NB4 (cell line): ENCODE measurements at places on chromosomes 13 and 19.

DNA sequence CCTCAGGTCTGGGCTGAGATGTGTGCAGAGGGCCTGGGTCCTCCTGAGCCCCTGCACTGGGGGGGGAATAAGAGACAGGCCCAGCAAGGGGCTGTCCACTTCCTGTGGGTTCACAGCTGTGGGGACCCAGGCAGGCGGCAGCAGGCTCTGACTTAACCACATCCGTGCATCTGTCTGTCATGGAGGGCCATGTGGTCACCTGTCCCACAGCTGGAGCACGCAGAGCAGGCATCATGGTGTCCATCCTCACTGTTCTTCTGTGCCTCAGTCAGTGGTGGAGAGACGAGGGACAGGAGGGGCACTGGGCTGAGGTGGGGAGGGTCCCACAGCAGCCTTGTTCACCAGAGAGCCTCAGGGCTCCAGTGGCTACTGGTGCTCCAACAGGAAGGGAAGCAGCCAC is 16.3 kb upstream of the KIR3DL3 start:
- DNase-seq = peak; percentile 39

- DNase-seq = peak; percentile 60
Observed at GRCh38 chr19:56333506-56333905, 18.9 kb upstream of the ZSCAN5A start.

- DNase-seq = no peak
Observed at GRCh38 chr13:36789061-36789460, 30.0 kb upstream of the RFXAP start.

DNA sequence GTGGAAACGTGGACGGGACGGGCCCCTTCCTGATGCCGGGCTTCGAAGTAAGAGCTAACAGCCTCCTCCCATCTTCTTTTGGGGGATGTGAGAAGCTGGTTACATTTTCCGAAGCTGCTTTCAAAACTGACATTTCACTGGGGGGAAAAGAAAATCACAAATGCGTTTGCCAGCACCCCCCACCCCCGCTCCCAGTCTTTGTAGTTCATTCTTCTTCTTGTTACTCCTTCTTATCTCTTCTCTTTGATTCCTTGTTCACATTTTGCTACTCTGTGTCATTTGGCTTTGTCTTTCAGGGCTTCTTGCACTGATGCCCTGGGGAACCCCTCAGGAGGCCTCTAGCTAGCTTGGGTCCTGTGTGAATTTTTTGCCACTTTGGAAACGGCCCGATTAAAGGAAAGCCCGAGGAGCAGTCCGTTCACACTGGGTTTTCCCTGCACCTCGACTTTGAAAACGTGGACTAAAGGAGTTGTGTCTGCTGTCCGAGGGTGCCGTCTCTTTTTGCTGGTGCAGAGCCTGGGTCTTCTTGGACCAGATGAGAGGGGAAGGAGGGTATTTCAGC is 1.3 kb downstream of the CARM1 start:
- DNase-seq = no peak

GRCh38 chr19:10421240-10422045 is 1.1 kb downstream of the PDE4A start:
- peak; percentile 73 for DNase-seq

GRCh38 chr13:40664350-40665125 is 1.9 kb downstream of the FOXO1 start:
- DNase-seq = peak; percentile 64

DNA sequence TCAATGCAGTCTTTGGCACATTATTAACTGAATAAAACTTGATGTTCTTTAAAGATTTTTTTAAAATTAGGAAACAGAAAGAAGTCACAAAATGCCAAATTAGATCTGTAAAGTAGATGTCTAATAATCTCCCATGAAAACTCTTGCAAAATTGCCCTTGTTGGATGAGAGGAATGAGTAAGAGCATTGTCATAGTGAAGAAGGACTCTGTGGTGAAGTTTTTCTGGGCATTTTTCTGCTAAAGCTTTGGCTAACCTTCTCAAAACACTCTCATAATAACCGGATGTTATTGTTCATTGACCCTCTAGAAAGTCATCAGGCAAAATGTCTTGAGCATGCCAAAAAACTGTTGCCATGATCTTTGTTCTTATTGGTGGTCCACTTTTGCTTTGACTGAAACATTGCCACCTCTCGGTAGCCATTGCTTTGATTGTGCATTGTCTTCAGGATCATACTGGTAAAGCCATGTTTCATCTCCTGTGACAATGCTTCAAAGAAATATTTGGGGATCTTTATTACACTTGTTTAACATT is 549.3 kb downstream of the LIG4 start:
- DNase-seq = no peak

GRCh38 chr19:33290956-33291622 is 11.2 kb downstream of the CEBPA start:
- DNase-seq = no peak

DNA sequence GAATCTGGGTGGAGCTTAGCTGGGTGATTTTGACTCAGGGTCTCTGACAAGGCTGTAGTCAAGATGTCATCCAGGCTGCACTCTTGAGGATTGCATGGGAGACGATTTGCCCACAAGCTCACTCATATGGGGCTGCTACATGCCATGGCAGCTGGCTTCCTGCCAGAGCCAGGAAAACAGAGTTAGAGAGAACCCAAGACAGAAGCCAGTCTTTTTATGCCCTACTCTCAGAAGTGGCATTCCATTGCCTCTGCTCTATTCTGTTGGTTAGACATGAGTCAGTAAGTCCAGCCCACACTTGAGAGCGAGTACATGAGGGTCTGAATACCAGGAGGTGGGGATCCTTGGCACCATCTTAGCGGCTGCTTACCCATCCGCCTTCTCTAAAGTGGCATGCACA is 9.5 kb downstream of the POLR1D start:
- DNase-seq = no peak

DNA sequence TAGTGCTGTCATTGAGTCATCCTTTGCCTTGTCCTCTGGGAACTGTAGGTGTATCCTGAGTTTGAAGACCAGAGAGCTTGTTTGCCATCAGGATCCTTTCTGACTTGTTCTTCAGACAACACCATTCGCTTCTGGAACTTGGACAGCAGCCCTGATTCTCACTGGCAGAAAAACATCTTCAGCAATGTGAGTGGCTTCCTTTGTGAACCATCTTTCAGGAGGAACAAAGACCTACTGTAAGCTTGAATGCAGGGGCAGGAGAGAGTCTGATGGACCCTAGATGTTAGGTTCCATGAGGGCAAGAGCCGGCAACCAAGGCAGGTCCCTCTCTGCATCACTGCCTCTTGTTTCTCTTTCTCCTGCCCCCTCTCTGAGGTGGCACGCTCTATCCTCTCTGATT is 26.7 kb downstream of the WDR62 start:
- DNase-seq = no peak

GRCh38 chr13:29101409-29101808 is 281.3 kb downstream of the MTUS2 start:
- no peak for DNase-seq

DNA sequence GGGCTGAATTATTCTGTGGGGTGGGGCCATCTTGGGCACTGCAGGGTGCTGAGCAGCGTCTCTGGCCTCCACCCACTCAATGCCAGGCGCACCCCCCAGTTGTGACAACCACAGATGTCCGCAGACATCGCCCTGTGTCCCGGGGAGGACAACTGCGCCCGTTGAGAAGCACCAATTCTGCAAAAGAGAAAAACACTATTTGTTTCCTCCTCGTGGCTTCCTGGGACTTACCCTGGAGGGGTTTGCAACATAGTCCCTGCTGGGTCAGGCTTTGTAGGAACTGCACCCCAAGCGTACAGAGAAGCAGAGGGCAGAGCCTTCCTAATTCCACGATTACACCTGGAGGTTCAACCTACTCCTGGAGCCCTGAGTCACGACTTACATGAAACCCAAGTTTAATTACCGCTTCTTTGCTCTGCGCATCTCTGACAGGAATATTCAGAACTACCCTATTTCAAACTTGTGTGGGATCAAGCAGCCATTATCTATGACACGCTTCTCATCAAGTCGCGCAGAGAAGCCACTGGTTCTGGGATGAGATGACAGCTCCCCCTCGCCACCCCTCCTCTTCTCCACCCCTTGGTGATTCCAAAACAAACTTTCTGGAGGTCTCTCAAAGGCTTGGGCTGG is 11.1 kb upstream of the SLC39A3 start:
- no peak for DNase-seq

- DNase-seq = no peak
Observed at GRCh38 chr19:28351761-28352160, 861.2 kb downstream of the UQCRFS1 start.

- no peak for DNase-seq
Observed at GRCh38 chr19:11539495-11540365, 1.1 kb downstream of the CNN1 start.

DNA sequence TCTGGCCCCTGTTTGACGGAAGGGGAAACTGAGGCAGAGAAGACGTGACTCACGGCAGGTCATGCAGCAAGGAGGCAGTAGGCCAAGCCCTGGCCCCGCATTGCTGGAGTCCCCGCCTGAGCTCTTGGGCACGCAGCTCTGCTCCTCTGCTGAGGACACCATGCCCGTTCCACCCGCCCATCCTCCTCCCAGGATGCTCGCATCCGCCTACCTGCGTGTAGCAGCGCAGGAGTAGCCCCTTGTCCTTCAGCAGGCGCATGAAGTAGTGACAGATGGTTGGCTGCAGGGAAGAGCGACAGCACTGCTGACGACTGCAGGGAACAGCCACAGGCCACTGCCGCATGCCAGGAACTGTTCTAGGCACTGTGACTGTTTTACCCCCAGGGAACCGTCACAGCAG is 10.5 kb downstream of the SIRT2 start:
- no peak for DNase-seq

- DNase-seq = no peak
Observed at GRCh38 chr13:92829930-92830329, 396.7 kb upstream of the GPC6 start.
